Stimulated activated CD4-positive, alpha-beta T cell treated with anti-CD3 and anti-CD28 coated beads, Interleukin-12 subunit alpha, Interleukin-12 subunit beta, amount 100 ng/mL, for 24 hours (primary cell): ENCODE measurements at places on chromosomes 4 and X.

GRCh38 chrX:5971300-5971699, 257.4 kb downstream of the NLGN4X start:
- no peak for DNase-seq

DNA sequence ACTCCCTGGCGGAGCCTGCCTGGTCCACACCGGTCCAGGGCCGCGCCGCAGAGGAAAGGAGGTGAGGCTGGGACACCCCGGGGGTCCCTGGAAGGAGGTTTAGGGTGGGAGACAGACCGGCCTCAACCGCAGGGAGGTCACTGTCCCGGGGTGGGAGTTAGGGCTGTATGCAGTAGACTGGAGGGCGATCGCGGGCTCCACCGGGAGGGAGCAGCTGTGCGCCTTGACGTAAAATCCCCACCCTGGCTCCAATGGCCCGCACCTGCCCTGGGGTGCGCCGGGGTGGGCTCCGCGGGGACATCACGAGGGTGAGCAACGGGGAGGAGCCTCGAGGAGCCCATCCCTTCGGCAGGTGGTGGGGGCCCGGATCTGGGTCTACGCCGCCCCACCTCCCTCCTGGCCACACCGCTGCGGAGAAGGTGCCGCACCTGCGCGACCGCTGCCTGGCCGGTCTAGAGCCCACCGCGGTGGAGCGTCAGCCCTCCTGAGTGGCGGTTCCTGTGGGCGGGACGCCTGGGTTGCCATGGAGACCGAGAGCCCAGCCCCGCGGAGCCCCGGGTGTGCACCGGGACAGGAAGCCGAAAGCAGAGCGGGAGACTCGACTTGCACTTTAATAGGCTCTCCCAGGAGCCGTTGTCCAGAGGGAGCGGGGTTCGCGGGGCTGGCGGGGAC, 105.1 kb downstream of the ADRA2C start:
- no peak for DNase-seq

DNA sequence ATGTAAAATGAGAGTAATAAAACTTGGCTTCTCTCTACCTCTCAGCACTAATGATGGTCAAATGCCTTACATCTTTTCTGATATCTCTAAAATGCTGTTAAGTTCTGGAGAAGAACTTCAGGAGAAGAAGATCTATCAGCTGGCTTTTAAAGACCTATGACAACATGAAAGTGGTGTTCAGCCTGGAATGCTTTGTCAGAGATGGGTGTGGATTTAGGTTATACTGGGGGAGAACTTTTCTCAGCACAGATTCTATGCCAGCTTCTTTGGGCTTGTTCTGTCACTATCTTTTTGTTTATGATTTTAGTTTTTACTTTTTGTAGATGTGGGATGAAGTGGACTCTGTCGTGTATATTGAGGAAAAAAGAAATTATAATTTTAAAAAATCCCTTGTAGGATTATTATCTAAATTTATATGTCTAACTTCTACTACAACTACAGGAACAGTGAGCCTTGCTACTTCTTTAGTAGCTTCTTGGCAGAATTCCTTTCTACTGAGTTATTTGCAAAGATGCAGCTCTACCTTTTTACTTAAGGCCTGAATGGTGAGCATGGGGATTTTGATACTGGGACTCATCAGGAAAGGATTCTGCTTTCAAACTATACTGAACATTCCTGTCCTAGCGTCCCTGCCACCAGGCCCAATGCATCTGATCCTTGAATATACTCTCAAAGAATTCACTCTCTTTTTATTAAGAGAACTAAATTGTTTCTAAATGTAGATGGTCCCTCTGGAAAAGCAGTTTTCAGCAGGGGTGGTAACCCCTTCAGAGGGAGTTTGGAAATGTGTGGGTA, 19.6 kb downstream of the CYP2U1 start:
- no peak for DNase-seq

GRCh38 chrX:149374751-149375150, 130.4 kb downstream of the IDS start:
- DNase-seq = no peak

- no peak for DNase-seq
These were observed 381.0 kb upstream of the EMCN start for GRCh38 chr4:100898844-100899243.

GRCh38 chrX:50618788-50619558, 148.3 kb upstream of the DGKK start:
- no peak for DNase-seq

DNA sequence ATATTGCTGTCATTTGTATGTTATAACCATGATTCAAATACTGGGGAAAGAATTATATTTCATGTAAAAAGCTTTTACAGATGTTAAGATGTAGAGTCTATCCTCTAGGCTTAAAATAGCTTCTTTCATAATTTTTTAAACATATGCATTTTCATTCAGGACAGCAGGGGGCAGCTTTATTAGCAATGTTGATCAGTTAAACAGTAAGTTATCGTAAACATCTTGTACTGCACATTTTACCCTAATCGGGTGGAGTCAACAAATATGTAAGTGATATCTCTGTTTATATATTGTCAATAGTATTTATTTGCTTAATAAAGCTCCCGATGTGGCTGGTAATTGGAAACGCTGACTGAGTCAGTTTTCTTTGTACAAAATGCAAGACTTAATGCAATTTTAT, 142.5 kb upstream of the MED14 start:
- DNase-seq = no peak

- no peak for DNase-seq
These were observed 69.3 kb upstream of the HELT start for GRCh38 chr4:184949020-184949419.

DNA sequence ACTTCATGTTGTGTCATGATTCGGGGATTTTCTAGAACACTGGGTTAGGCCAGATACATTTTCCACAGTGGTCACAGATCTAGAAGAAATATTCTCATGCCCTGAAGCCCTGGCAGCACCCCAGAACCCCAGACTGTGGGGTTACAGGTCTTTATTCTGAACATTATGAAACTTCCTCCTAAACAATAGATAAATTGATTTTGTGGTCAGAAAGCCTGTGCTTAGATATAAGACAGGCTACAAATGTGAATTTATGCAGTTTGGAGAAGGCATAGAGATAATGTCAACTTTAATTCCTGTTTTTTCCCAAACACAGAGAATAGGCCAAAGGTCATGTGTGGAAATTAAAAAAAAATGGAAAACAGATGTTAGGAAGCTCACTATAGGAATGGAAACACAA, 492.9 kb downstream of the SPRY1 start:
- DNase-seq = no peak

DNA sequence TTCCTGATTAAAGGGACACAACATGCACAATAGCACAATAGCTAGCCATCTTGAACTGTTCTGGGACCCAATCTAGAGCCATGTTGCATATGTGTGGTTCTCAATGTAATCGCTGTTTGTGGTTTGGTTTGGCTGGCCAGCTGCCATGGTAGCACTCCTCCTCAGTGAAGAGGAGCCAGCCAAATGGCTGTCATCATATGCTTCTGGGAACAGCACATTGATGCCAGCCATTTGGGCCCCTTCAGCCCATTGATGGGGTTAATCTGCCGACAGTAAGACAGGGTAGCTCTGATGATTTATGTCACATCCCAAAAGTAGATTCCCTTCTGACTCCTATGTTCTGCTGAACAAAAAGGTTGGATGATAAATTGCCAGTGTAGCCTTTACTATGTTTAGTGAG, 48.5 kb downstream of the AWAT2 start:
- no peak for DNase-seq

DNA sequence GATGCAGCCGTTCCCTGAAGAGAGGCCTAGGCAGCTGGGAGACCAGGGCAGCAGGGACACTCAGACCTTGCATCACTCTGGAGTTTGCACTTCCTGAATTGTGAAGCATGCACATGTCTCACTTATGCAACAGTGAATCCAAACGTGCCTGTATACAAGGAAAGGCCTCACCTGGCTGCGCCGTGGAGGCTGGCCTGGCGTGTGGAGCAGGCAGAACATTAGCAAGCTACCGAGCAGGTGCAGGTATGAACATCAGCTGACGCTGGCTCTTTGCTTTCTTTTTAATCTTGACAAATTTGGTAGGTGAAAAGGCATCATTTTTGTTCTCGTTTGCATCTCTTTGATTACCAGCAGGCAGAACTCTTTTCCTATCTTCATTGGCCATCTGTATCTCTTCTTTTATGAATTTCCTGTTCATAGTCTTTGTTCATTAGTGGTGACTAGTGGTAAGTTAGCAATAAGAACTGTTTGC, 37.1 kb upstream of the IRAK1 start:
- no peak for DNase-seq

DNA sequence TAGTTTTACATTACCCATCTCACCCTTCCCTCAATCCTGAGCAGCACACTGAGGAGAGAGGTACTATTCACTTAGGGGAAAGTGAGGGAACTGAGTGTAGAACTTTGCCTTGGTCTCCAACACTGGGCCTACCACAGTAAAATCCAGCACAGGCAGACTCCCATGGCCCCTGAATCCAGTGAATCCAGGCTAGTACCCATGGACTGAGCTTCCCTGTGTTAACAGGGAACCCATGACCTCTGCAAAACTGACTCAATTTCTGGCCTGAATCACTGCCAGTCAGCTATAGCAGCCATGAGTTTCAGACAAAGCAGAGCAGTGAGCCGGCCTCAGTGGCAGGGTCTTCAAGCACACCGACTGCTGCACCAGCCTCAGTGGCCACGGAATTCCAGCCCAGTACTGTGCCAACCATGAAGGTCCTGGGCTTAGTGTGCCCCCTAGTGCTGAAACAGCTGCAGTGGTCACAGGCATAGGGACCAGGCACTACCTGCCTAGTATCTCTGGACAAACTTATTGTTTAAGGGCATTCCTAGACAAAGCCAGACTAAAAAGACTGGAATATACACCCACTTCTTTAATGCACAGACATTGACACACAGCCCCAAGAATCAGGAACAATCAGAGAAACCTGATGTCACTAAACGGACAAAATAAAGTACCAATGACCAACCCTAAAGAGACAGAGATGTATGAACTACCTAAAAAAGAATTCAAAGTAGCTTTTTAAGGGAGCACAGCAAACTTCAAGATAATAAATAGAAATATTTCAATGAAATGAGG, 127.4 kb upstream of the RPL34 start:
- DNase-seq = no peak

GRCh38 chr4:55578341-55579010, 13.6 kb downstream of the PDCL2 start:
- no peak for DNase-seq

DNA sequence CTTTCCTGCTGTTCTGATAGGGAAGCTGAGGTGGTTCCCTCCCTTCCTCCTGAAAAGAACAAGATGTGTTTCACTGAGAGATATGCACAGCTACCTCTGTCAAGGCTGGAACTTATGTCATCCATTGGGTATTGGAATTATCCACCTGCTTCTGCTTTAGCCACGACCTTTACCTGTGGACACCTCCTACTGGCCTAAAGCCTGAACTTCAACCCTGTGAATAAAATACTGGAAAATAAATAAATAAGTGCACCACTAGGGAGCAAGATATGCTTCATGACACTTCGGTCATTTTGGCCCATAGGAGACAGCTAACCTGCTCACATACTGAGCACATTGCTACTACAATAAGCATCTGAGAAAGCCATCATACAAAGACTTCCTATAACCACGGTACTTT, 419.9 kb upstream of the NWD2 start:
- no peak for DNase-seq

DNA sequence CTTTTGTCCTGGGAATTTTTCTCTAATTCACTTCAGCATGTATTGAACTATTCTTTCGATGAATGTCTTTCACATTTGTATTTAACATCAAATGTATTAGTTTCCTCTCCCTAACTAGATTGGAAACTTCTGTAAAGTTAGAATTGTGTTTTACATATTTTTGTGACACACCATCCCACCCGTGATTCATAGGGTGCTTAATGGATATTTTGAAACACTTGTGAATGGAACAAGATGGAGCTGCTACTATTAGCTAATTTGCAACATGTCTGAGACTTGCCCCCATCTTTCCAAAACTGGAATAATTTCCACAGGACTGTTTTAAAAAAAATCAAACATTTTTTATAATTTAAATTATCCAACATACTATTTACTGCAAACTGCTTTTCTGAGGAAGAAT, 30.2 kb upstream of the GNPDA2 start:
- no peak for DNase-seq

- no peak for DNase-seq
These were observed 145.9 kb downstream of the PCDH19 start for GRCh38 chrX:100264200-100264599.

DNA sequence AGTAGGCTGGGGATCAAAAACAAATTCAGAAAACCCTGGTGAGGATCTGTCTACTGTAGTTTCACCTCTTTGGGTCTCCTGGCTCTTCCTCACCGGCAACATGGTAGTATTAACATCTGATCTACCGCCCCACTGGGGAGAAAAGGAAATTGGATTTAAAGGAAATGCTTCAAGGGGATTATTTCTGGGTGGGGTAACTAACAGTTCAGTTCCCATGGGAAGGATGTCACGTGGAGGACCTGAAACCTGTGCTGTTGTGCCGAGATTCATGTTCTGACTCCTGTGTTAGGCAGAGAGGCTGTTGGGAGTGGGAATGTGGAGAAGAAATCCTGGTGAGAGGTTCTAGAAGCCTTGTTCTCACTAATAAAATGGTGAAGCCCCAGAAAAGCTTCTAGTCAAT, 254.4 kb downstream of the BCOR start:
- DNase-seq = no peak

GRCh38 chr4:137601934-137602333, 69.6 kb upstream of the PCDH18 start:
- no peak for DNase-seq
